ENCODE measurements at places on chromosomes 16 and 17. TPM values are rescaled to one million over a fixed set of nuclear protein-coding genes. Genes with fewer than 3 reads are reported as not detected.

ATP2A1 gene
- total RNA-seq, result 0.63 TPM

- no peak for DNase-seq
- H3K4me1 ChIP-seq, result peaks cover 51% of the 10 kb centered on the region
- peak overlapping the region; percentile 68 for H3K4me3 ChIP-seq
- H3K27me3 ChIP-seq, result peaks cover 11% of the 10 kb centered on the region
These were observed 1.6 kb downstream of the FAM20A start for GRCh38 chr17:68599552-68600066.

DNA sequence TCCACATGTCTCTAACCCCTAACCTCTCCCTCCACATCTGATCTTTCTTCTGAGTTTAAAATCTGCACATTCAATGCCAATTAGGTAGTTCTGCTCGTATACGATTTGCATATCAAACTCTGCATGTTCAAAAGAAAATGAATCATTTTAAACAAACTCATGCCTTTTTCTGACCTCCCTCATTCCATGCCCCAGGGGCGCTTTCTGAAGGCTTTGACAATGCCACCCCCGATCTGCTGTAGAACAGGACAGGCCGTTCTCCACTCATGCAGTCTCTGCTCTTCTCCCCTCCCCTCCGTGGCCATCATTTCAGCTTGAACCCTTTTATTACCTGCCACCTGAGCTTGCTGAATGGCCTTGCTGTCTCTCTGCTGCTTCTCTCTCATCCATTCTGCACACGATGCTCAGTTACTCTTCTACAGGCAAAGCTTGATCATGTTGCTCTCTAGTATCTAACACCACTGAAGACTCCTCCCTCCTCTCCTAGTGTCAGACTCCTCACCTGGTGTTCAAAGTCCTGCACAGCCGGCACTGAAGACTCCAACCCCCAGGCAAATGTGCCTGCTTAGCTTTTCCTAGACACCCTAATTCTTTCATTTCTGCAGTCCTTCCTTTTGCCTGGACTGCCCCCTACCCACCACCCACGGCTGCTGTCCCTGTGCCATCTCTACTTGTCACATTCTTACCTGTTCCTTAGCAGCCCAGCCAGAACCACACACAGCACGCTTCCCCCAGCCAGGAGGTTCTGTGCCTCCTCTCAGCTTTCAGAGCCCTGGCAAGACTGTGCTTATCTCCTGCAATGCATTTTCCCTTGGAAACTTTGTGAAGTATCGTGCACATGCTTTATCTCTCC is 6.2 kb downstream of the TMEM238L start:
- H3K36me3 ChIP-seq, result no peaks in the 10 kb centered on the region
- H3K4me1 ChIP-seq, result no peaks in the 10 kb centered on the region
- no peak for DNase-seq
- no peaks in the 10 kb centered on the region for H3K27me3 ChIP-seq
- H3K4me3 ChIP-seq, result no peak overlapping the region
- H3K27ac ChIP-seq, result no peak overlapping the region

CD300E gene
- not detected for total RNA-seq

- no peak for DNase-seq
- peaks cover 13% of the 10 kb centered on the region for H3K4me1 ChIP-seq
- peak overlapping the region; percentile 73 for H3K27ac ChIP-seq
- no peaks in the 10 kb centered on the region for H3K27me3 ChIP-seq
These were observed 31.8 kb upstream of the RASD1 start for GRCh38 chr17:17527956-17528500.

ALOX12B gene
- total RNA-seq, result not detected

DNA sequence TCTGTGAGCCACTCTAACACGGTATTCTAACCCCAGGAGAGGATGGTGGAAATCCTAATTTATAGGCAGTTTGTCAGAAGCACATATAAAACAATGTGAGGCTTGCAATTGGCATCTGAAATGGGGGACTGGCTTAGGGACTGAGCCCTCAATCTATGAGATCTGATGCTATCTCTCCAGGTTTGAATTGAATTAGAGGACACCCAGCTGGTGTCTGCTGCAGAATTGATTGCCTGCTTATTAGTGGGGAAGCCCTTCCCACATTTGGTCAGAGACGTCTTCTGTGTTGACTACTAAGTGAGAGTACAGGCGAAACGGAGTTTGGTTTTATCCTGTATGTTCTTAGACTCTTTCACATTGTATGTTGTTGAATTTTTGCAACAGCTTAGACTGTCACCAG is 13.6 kb upstream of the TMIGD1 start:
- H3K4me1 ChIP-seq, result peaks cover 27% of the 10 kb centered on the region
- H3K36me3 ChIP-seq, result no peaks in the 10 kb centered on the region
- no peak for DNase-seq
- no peaks in the 10 kb centered on the region for H3K27me3 ChIP-seq

ATP6V0A1 gene
- total RNA-seq, result 32.1 TPM

DNA sequence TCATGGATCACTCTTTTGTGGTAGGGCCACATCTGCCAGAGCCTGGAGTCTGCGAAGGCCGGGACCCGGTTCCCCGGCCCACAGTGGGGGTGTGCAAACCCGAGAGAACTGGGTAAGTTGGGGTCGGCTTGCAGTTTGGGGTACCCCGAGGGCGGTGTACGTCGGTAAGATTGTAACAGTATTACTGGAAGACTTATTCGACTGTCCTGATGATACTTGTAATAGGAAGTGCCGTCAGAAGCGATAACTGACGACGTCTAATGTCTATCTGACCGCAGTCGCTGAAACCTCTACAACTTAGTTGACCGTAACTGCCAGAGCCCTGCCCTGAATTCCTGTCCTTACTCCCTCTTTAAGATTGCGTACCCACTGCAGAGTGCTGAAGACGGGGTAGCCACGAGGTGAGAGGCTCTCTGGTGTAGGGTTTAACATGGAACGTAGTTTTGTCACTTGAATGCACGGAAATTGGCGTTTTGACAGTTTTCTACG is 24.0 kb downstream of the TRPV2 start:
- H3K4me3 ChIP-seq, result peak overlapping the region; percentile 71
- peaks cover 39% of the 10 kb centered on the region for H3K4me1 ChIP-seq
- no peaks in the 10 kb centered on the region for H3K27me3 ChIP-seq

RASD1 gene
- 37.2 TPM for total RNA-seq

GRCh38 chr16:21613361-21613760 is 14.0 kb downstream of the METTL9 start:
- H3K27me3 ChIP-seq, result no peaks in the 10 kb centered on the region
- no peaks in the 10 kb centered on the region for H3K4me1 ChIP-seq
- H3K36me3 ChIP-seq, result no peaks in the 10 kb centered on the region
- H3K4me3 ChIP-seq, result no peak overlapping the region

HEATR9 gene
- not detected for total RNA-seq

- no peak for DNase-seq
- H3K36me3 ChIP-seq, result no peaks in the 10 kb centered on the region
- peaks cover 66% of the 10 kb centered on the region for H3K4me1 ChIP-seq
- no peaks in the 10 kb centered on the region for H3K27me3 ChIP-seq
- H3K4me3 ChIP-seq, result no peak overlapping the region
These were observed 38.5 kb downstream of the CHD9 start for GRCh38 chr16:53093162-53093744.

GRCh38 chr16:86550281-86550680 is 4.8 kb downstream of the MTHFSD start:
- no peak overlapping the region for H3K4me3 ChIP-seq
- H3K36me3 ChIP-seq, result peaks cover 62% of the 10 kb centered on the region
- no peak overlapping the region for H3K27ac ChIP-seq
- peaks cover 9% of the 10 kb centered on the region for H3K4me1 ChIP-seq

NKD1 gene
- total RNA-seq, result 0.06 TPM

DNA sequence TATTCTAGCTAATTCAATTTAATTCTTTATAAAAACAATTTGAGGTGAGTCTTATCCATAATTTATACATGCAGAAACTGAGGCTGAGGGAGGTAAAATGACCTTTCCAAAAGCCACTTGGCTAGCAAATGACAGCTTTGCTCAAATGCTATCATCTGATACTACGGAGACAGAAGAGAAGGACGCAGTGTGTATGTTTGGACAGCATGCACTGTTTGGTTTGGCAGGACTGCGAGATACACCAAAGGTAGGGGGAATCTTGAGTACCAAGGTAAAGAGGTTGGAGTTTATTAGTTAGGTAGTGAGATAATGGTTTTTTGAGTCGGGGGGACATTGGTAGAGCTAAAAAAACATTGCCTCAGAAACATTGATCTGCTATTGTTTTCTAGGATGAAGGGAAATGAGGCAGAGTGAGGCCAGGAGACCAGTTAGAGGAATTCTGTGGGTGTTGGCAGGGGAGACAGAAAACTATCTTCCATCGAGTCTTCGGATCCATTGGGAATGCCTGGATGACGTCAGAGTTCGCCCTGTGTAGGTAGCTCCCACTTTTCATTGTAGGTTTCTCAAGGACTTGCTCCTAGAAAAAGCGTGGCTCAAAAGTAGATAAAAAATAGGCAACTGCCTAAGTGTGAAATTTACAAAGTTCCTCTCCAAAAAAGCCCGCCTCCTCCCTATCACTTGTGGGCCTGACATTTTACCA is 2.5 kb upstream of the HS3ST4 start:
- H3K4me3 ChIP-seq, result no peak overlapping the region
- H3K27me3 ChIP-seq, result peaks cover 12% of the 10 kb centered on the region
- no peaks in the 10 kb centered on the region for H3K4me1 ChIP-seq
- DNase-seq, result no peak
- H3K36me3 ChIP-seq, result no peaks in the 10 kb centered on the region
- H3K27ac ChIP-seq, result no peak overlapping the region

- DNase-seq, result no peak
- no peaks in the 10 kb centered on the region for H3K27me3 ChIP-seq
- no peak overlapping the region for H3K4me3 ChIP-seq
- no peak overlapping the region for H3K27ac ChIP-seq
These were observed 29.9 kb downstream of the MIS12 start for GRCh38 chr17:5516060-5516792.

DNA sequence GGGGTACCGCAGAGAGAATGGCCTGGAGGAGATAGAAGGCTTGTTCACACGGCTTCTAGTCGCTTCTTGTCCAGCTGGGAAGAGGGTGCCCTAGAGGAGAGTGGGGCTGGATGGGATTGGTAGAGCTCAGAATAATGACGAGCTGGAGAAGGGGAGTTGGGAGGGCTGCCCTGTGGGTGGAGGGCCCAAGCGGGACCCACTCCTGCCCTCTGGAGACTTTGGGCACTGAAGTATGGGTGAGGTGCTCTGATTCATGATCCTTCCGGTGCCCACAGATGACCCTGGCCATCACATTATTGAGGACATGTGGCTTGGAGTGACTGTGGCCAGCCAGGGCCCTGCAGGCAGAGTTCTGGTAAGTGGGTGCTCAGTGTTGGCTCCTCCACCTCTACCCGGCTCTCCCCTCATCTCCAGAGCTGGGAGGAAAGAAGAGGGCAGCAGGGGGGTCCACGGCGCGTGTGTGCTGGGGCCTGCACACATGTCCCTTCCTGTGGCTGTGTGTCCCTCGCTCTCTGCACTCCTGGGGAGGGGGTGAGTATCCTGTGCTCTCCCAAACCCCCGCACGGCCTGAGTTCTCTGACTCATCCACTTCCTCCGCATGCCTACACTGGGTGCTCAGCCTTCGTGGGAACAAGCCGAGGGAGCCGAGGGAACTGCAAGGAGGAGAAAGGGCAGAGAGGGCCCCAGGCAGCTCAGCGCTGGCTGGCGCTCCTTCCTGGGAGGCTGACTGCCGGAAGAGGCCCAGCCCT is 8.5 kb downstream of the ITGA3 start:
- DNase-seq, result no peak
- no peak overlapping the region for H3K4me3 ChIP-seq
- H3K4me1 ChIP-seq, result peaks cover 57% of the 10 kb centered on the region
- peaks cover 25% of the 10 kb centered on the region for H3K36me3 ChIP-seq
- H3K27me3 ChIP-seq, result no peaks in the 10 kb centered on the region
- H3K27ac ChIP-seq, result peak overlapping the region; percentile 78

DNA sequence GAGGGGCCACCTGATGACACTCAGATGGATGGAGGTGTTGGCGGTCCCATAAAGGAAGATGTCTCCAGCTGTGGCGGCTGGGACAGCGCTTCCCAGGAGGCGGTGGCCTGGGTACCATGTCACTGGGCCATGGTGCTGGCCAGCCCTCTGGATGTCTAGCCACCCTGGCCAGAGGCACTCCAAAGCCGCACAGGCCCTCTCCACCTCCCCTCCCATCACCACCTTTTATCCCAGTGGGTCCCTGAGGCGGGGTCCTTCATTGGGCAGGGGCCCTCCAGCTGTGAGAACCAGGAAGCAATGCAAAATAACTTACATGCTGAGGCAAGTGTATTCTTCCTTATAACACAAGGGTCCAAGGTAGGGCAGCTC is 23.1 kb downstream of the RAB11FIP4 start:
- peaks cover 5% of the 10 kb centered on the region for H3K4me1 ChIP-seq
- no peaks in the 10 kb centered on the region for H3K36me3 ChIP-seq
- DNase-seq, result no peak
- no peak overlapping the region for H3K27ac ChIP-seq

TNFRSF17 gene
- not detected for total RNA-seq

ZFHX3 gene
- 16.3 TPM for total RNA-seq

DNA sequence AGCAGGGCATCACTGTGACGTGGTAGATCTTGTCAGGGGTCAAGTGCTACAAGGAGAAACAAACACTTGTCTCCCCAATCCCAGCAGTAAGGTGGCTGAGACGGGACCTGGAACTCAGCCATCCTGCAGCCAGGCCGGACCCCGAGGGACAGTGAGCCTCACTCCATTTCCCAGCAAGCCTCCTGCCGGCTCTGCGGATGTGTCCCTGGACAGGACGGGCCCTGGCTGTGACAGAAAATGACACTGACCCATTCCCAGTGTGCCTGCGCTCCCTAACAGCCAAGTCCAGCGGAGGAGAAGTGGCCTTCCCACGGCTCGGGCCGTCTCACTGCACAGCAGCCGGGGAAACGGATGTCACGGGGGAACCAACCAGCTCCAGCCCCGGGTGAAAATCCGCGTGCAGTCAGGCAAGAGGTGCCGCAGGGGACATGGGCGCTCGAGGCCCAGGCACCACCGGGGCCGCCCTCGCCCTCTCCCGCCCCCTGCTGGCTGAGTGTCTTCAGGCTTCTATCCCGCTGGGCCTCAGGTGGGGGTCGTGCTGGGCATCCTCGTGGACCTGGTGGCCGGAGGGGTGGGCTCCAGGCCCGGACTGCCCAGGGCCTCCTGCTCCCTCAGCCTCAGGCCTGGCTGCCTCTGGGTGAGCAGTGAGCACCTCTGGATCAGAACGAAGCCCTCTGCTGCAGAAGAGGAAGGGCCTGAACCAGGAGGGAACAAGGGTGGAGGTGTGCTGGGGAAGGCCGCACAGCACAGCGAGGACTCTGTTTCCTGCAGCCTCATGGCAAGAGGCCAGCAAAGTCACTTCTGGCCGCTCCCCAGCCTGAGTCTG is 6.7 kb downstream of the HAGHL start:
- H3K4me1 ChIP-seq, result peaks cover 1% of the 10 kb centered on the region
- DNase-seq, result no peak
- peaks cover 78% of the 10 kb centered on the region for H3K36me3 ChIP-seq
- no peaks in the 10 kb centered on the region for H3K27me3 ChIP-seq

GRCh38 chr17:76166168-76166567 is 25.1 kb upstream of the FOXJ1 start:
- no peak overlapping the region for H3K4me3 ChIP-seq
- H3K27ac ChIP-seq, result no peak overlapping the region
- no peak for DNase-seq
- H3K4me1 ChIP-seq, result no peaks in the 10 kb centered on the region
- H3K36me3 ChIP-seq, result no peaks in the 10 kb centered on the region
- no peaks in the 10 kb centered on the region for H3K27me3 ChIP-seq

DNA sequence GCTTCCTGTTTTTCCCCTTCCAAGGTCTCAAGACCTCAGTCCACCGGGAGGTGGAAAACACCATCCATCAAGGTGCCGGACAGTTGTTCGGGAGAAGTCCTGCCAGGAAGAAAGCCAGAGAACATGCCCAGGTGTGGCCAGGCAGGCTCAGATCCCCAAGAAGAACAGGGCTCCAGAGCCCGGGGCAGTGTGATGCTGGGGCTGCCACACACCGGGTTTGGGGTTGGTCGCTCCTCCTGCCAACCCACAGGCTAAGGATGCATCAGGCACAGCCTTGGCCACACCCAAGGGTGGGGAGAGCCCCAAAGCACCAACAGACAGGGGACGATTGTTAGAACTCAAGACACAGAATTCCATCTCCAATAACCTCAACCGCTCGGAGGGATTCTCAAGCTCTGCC is 19.7 kb downstream of the ZFHX3 start:
- no peak for DNase-seq
- H3K4me3 ChIP-seq, result no peak overlapping the region
- H3K4me1 ChIP-seq, result peaks cover 8% of the 10 kb centered on the region

IRF8 gene
- total RNA-seq, result 31.8 TPM
